ENCODE measurements at places on chromosomes 16 and 17.

DNA sequence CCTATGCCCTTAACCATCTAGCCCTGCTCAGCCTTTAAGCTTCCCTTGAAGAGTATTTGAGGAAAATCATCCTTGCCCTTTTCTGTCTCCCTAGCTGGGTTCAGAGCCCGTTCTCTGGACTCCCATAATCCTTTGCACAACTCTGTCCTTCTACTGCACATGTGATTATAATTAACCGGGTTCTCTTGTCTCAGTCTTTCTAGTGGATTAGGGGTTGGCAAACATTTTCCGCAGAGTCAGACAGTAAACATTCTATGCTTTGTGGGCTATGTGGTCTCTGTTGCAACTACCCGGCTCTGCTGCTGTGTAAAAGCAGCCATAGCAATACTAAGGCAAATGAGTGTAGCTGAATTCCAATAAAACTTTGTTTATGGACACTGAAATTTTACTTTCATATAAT is 80.0 kb downstream of the CDRT15 start:
- DNase-seq, result no peak

DNA sequence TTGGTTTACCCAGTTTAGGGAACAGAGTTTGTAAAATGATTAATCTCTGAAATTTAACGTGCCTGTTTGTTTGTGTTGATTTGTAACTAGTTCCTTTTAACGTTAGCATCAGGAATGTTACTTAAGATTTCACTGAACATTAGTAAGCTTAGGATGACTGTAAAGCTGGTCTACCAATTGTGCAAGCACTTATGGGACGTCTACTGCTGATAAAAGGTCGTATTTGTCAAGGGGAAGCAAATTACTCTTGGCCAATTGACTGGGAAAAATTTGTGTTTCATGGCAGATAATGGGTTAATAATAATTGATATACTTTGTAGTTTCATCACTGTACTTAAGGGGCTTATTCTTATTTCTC is 11.8 kb downstream of the METTL9 start:
- no peak for DNase-seq

DNA sequence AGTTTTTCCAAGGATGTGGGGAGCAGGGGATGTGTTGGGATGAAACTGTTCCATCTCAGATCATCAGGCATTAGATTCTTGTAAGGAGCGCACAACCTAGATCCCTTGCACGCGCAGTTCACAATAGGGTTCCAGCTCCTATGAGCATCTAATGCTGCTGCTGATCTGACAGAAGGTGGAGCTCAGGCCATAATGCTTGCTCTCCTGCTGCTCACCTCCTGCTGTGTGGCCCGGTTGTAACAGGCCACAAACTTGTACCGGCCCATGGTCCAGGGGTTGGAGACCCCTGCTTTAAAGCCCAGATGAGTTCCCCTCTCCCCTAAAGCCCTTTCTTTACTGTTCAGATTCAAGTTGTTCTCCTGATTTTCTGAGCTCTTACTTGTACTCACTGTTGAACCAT is 44.8 kb downstream of the RNF135 start:
- DNase-seq, result no peak

DNA sequence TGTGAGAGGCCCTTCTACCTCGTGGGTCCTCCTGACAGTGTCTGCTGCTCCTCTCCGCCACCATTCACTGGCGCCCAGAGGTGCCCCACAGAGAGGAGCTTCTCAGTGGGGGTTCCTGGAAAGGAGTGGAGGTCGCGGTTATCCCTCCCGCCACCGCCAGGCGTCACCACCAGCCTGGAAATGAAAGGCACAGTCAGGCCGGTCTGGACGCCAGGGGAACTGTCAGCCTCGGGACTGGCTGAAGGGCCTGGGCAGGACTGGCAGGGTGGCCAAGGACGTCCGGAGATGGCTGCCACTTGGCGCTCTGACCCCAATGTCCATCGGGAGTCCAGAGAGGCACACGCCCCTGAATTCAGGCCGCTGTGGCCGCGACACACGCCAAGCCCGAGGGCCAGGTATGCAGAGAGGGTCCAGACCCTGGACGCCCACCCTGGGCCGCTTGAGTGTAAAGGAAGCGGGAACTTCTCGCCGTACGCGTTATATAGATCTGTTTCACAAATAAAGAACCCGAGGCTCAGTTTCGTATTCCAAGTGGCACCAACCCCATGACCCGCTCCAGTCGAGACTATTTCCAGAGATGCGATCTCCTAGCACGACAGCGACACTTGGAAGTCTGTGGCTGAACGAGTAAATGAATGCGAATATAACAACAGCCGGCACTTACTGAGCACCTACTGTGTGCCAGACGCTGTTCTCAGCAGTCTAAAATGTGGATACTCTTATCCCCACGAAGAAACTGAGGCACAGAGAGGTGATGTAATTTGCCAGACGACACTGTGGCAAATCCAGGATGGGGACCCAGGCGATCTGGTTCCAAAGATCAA is 7.6 kb upstream of the NXPH3 start:
- DNase-seq, result peak; percentile 98

- DNase-seq, result no peak
Measured at GRCh38 chr16:56894331-56894917, 29.4 kb downstream of the SLC12A3 start.

DNA sequence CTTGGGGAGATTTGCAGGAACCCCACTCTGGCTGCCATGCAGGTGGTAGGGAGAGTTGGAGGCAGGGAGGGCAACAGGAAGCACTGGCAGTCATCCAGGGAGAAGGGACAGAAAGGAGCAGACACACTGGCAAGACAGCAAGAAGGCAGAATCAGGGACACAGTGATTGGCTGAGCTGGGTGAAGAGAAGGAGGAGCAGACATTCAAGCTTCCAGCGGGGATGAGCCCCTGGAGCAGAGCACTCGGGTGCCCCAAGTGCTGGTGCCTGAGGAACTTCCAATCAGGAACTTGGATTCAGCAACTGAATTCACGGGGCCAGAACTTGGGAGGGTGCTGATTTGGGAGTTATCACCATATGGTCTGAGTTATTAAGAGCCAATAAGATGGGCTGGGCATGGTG is 6.3 kb upstream of the ITGA3 start:
- no peak for DNase-seq

- no peak for DNase-seq
Measured at GRCh38 chr16:84844559-84845495, 25.0 kb downstream of the CRISPLD2 start.

DNA sequence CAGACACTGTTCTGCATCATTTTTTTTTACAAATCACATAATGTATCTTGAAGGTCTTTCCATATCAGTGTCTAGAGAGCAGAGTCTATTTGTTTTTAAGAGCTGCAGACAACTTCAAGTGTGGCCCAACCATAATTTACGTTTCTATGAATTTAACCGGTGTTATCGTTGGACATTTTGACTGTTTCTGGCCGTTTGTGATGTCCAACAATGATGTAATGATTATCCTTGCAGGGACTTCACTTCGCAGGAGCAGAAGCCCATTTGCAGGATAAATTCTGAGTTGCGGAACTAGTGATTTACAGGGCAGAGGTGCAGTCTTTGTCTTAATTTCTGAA is 26.9 kb upstream of the HLF start:
- no peak for DNase-seq

DNA sequence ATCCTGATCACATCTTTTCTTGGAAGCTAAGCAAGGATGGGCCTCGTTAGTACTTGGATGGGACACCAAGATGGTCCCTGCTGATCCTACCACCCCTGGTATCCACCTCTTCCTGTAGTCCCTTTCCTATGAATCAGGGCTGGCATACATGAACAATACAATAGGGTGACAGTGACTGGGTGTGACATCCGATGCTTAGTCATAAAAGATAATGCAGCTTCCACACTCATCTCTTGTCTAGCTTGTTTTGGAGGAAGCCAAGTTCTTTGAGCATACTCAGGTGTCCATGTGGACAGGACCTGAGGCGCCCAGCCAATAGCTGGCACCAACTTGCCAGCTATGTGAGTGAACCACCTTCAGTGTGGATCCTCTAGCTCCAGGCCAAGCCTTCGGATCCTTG is 62.5 kb upstream of the NFAT5 start:
- no peak for DNase-seq

DNA sequence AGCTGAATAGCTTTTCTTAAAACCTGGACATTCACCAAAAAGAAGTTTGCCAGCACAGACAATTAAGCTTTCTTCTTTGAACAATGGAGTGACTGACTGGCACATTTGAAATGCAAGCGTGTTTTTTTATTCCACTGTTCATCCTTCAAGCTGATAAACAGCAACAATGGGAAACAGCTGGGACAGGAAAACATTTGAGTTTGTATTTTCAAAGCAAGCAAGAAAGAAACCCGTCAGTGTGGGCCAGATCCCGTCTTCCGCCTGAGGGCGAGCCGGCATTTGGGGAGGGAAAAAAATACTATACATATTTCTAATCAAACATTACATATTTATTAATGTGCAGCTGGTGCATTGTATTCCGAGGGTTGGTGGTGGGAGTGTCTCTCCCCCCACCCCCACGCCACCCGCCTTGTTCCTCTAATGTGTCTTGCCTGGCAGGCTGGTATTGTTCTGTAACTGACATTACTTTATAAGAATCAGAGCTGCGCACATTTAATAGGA is 94.3 kb downstream of the CYLD start:
- DNase-seq, result peak; percentile 61

- DNase-seq, result no peak
Measured at GRCh38 chr17:50584749-50585148, 24.2 kb downstream of the CACNA1G start.

DNA sequence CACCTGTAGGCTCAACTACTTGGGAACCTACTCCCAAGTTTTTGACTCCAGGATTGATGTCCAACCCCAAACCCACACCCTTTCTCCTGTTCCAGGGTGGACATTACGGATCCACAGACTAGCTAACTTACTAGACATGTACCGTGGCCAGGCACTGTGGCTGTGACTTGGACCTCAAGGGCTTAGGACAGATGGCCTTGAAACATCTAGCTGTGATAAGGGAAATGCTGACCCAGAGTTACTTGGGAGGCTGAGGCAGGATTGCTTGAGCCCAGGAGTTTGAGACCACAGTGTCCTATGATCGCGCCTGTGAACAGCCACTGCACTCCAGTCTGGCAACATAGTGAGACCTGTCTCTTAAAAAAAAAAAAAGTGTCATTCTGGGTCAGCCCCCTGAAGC is 4.2 kb downstream of the STARD3 start:
- DNase-seq, result no peak

DNA sequence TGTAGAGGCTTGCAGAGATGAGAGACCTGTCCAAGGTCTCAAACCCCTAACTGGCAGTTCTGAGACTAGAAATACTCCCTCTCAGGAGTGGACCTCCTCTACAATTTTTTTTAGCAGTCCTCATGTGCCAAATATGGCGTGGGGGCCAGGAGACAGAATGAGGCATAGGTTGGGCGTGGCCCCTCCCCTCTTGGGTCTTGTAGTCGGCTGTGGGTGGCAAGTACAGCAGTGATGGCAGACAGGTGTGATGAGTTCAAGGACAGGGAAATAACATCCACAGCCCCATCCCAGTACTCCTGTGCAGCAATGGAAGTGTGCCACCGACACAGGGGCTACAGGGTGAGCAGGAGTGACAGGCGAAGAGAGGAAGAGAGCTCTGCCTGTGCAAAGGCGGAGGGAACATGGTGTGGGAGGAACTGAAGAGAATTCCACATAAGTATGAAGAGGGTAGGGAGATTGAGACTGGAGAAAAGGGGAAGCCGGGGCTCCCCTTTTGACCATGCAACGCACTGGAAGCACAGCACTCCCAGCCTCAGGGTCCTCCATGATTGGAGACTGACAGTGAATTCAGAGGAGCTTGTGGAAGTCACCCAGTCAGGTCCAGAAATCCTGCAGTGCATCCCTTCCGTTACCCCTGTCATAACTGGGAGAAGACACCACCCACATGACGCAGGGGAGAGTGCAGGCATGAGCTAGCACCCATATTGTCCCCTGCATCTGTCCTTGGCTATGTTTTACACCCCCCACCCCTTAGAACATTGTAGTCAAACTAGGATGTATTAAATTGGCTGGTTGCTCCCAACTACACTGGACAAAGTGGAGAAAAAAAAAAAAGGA is 14.8 kb upstream of the CETP start:
- no peak for DNase-seq

DNA sequence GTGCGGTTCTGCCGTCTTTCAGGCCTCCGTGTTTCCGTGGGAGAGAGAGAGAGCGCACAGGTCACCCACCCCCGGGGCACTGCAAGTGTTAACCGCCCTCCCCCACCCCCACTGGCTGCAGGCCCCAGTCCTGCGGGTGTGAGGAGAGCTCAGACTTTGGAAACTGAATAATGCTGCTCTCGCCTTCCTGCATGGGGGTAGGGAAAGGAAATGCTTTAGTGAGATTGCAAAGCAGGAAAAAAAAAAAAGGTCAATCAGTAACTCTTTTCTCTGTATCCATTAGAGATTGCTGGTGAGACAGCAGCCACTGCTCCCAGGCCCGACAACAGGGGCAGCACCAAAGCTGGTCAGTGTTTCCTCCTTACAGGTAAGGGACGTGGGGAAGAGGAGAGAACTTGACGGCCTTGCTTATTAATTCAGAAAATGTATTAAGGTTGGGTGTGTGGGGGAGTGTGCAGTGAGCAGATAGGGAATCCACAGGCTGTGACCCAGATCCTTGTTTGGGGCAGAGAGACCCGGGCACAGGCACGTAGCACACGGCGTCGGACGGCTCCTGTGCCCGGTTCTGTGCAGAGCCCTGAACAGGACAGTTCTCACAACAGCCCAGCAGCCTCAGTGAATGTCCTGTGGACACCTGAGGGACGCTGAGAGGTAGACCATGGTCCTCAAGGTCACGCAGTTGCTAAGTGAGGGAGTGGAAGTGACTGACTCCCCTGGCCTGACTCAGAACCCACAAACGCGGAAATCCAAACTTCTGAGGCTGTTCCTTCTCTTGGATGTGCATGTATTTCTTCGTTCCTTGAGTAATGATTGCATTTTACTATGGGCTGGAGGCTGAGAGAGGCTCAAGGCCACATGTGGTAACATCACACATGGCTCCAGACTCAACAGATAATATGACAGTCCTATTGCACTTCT is 156.5 kb downstream of the FOXL1 start:
- no peak for DNase-seq

- DNase-seq, result no peak
Measured at GRCh38 chr17:40832840-40833239, 10.4 kb upstream of the KRT10 start.

GRCh38 chr17:55177159-55177854 is 87.5 kb upstream of the HLF start:
- DNase-seq, result no peak

DNA sequence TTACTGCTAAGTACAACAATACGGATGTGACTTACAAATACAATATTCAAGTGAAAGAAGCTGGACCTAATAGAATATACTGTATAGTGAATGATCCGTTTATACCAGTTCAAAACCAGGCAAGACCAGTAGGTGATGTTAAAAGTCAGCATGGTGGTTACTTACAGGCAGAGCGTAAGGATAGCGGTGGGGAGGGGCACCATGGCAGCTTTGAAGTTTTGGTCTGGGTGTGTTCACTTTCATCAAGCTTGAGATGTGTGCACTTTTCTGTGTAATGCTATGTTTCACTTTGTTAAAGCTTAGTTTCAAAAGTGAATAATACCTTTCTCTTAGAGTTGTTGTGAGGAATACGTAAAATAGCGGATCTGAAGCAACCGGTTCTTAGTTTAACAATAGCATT is 16.5 kb upstream of the SLC35G3 start:
- no peak for DNase-seq

All from lower leg skin (tissue), 4 donors.